ENCODE measurements at places on chromosomes 11 and 22.
A peak's percentile ranks its signal among the peaks of the same experiment; 100 is the strongest.

DNA sequence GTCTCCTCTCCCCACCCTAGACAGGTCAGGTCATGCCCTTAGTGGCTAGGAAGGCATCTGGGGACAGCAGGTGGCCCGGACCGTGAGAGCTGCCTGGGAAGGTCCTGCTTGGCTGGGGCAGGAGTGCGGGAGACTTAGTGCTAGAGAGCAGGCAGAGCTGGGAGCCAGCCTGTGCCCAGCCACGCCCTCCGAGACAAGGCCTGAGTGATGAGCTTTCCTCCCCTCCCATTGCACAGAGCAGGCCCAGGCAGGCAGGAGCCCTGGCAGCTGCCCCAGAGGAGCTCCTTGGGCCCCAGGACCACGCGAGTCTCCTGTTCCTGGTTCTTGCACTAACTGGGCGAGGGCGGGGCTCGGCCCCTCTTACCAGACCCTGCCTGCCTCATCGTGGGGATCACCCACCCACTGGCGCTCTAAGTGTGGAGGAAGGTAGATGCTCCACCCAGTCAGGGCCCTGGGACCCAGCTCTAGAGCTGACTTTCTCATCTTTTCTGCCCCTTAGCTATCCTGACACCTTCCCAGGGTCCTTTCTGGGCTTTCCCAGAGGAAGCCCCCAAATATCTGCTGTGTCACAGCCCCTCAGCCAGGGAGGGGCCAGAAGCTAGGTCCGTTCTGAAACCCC is 44.9 kb downstream of the MACROD1 start:
- DNase-seq: no peak

GRCh38 chr22:49261616-49262015 is 566.1 kb downstream of the BRD1 start:
- no peak for DNase-seq

GRCh38 chr22:44572414-44573207 is 74.6 kb upstream of the RTL6 start:
- DNase-seq: no peak

GRCh38 chr11:17741487-17741886 is 6.9 kb downstream of the KCNC1 start:
- DNase-seq: no peak

DNA sequence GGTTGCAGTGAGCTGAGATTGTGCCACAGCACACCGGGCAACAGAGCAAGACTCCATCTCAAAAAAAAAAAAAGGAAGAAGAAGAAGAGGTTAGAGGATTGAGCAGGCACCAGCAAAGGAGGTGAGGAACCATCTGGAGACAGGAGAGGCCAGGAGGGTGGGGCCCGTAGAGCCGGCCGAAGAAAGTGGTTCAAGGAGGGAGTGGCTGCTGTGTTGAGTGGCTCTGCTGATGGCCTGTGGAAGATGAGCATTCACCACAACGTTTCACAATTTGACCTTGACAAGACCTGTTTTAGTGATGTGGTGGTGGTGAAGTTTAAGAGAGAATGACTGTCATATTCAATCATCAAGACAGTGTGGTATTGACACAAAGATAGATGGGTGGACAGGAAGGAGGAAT is 6.8 kb upstream of the CTSD start:
- no peak for DNase-seq

DNA sequence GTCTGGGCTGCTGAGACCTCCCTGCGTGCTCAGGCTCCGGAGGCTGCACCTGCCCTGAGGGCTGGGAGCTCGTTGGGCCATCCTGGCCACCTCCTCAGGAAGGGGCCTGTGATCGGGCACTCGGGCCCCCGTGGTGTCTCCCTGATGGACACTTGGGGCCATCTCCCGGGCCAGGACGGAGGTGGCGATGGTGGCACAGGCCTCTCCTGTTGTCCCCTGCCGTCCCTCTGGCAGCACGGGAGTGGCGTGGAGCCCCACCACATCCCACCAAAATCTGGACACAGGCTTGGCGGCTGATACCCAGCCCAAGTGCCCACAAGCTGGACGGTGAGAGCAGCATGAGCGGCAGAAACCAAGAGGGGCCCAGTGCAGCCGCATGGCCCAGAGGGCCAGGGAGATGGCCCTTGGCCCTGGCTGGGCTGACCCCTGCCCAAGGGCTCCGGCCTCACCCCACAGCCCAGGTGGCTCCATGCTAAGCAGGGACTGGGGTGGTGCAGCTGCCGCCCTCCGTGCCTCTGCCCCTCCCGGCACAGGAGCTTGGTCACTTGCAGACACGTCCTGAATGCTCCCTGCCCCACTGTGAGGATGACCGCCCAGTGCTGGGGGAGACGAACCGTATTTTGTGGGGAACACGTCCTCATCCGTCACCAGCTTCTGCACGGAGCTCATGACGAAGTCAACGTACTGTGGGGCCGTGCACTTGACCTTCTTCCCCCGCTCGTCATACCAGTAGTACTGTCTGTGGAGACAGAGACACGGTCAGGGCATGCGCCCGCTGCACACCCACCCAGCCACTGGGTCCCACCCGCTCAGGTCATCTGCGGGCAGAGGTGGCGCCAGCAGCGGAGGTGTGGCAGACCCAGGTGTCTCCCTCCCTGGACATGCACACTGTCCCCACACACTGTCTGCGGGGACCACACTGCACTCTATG is 15.6 kb downstream of the MOB2 start:
- no peak for DNase-seq

- no peak for DNase-seq
These were observed 520.2 kb downstream of the BRD1 start for GRCh38 chr22:49307481-49307830.

- DNase-seq: no peak
These were observed 82.6 kb upstream of the SYT13 start for GRCh38 chr11:45368697-45369096.

GRCh38 chr11:76233196-76233921 is 27.1 kb upstream of the WNT11 start:
- no peak for DNase-seq

GRCh38 chr11:21415606-21416005 is 746.2 kb downstream of the NELL1 start:
- DNase-seq: no peak

GRCh38 chr11:75191330-75191717 is 40.4 kb downstream of the SLCO2B1 start:
- no peak for DNase-seq

- peak; percentile 59 for DNase-seq
These were observed 582 bp downstream of the SREBF2 start for GRCh38 chr22:41833369-41834004.

DNA sequence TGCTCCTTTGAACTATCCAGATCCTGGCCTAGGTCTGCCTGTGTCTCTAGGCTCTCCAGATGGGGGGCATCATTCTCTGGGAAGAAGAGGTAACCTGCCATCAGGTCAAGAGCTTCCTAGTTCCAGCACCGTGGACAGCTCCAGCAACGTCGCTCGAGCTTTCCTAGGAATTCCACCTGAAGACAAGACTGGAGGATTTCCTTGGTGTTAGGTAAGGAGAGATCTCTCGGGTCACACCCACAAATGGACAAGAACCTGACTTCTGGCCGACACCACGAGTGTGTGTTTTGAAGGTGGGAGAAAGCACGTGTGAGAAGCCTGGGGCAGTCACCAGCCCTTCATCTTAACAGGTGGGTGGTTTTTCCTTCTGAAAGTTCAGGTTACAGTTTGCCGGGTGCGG is 1.2 kb downstream of the PRG3 start:
- no peak for DNase-seq

DNA sequence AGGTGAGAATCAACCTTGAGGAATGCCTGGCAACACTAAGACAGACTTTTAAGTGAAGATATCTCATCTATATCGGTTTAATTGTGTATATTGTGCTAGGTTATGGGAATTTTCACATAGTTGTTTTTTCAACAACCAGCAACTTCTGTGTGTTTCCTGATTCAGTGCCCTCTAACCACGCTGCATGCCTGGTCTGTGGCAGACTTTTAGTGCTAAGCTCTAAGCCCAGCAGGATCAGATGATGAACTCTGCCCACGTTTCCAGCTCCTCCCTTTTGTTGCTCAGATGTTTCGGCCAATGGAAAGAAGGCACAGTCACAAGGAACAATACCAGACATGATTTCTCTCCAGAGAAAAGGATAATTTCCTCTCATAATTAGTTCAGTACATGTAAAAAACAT is 1.4 kb upstream of the VWA5A start:
- DNase-seq: no peak

- no peak for DNase-seq
These were observed 29.3 kb upstream of the PPP2R1B start for GRCh38 chr11:111795334-111795985.

- no peak for DNase-seq
These were observed 71.9 kb downstream of the NFAM1 start for GRCh38 chr22:42360348-42360747.

DNA sequence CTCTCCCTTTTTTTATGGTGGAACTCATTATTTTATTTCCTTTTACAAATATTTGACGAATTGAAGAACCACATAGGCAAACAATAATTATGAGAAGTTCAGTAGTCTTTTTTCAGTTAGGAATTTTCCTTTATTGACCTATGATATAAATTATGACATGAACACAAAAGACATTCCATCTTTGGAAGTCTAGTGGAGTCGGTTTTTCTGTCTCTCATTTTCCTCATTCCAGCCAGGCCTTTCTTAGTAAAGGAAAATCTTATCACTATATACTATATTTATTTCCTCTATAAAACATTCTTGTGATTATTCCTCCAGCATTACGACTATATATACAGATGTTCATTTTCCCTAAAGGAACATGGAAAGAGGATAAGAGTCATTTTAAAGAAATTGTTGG is 1046.1 kb downstream of the DLG2 start:
- DNase-seq: no peak

GRCh38 chr11:27719546-27719925 is 19.3 kb upstream of the BDNF start:
- DNase-seq: no peak

GRCh38 chr11:15826826-15827225 is 529.5 kb downstream of the SOX6 start:
- no peak for DNase-seq

- DNase-seq: no peak
These were observed 331.4 kb upstream of the RAG2 start for GRCh38 chr11:36929401-36929800.

- no peak for DNase-seq
These were observed 29.4 kb upstream of the DRD2 start for GRCh38 chr11:113504586-113504985.

DNA sequence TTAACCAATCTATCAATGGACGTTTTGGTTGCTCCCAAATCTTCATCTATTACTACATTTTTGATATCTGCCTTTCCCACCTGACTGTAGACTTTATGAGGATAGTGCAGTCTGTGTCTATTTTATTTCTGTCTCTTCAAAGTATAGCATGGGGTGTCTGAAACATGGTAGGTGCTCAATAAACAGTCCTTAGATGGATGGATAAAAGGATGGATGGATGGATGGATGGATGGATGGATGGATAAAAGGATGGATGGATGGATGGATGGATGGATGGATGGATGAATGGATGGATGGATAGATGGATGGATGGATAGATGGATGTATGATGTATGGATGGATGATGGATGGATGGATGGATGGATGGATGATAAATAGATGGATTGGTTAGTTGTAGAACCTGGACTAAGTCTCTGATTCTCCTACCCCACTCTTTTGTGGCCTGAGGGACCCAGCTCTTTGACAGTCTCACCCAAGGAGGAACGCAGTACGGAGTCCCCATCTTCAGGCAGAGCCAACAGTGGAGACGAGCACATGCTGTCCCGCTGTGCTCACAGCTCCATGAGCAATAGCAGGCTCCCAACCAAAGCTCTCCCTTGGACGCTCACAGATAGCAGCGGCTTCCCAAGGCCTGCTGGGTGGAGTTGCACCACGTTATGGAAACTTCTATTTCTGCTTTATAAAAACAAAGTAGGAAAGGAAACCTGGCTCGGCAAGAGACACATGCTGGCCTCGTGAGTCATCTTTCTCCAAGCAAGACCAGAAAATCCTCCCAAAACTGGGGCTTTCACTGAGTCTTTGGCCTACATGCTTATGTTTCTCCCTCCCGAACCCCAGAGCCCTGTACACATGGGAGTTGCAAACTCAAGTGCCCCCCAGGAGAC is 448.0 kb downstream of the MIAT start:
- no peak for DNase-seq

DNA sequence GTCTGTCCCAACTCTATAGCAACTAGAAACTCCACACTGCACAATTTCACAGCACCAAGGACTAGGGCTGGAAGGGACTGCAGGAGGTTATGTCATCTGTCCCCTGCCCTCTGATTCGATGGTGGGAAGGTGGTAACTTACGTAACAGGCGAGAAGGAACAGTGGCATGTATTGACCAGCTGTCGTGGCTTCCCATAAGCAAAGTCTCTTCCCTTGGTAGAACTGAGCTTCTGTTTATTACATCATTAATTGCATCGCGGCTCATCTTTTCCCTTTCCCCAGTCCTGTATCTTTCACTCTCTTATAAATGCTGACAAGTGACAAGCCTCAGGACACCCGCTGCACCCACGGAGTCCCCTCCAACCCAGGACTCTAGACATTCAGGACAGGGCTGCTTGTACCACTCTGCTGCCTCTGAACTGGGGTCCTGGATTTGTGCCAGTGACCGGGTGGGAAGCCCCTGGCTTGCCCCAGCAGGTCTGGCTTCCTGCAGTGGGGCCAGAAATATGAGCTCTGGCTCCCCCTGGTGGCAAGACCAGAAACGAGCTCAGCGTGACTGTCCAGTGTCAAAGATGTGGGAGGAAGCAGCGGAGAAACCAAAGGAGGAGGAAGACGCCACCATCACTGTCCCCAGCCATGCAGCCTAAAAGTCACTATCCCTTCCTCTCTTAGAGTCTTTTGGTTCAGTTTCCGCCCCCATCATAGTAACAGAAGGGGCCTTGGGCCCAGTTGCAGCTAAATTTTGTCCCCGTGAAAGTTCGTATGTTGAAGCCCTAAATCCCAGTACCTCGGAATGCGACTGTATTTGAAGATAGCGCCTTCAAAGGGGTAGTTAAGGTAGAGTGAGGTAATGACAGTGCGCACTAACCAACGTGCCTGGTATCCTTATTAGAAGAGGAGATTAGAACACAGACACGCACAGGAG is 84.5 kb downstream of the ISX start:
- peak; percentile 6 for DNase-seq

- peak; percentile 89 for DNase-seq
These were observed at the start of gene SPECC1L for GRCh38 chr22:24270556-24271385. SPECC1L (plus strand) TSS chr22:24270831; CDS start chr22:24302232, 31,401 bp downstream.

DNA sequence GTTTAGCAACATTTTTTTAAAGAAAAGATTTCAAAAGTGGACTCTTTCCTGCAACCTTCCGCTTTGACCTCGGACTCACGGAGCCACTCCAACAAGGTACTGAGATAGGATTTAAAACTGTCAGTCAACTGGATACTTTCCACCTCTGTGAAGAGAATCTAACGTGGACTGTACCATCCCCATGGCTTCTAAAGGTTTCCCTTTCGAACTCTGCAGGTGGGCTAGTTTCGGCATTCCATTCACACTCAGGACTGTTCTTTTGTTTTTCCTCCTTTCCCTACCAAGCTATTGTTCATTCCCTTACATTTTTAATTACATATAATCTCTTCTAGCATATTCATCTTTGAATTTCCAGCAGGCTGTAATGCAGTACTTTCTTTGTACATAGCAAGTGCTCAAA is 88.5 kb upstream of the AKIP1 start:
- no peak for DNase-seq

GRCh38 chr11:69362315-69362714 is 68.4 kb downstream of the MYEOV start:
- DNase-seq: no peak

- no peak for DNase-seq
These were observed 12.7 kb upstream of the RGL4 start for GRCh38 chr22:23678133-23678532.
